ENCODE measurements at places on chromosomes 4 and X.

DNA sequence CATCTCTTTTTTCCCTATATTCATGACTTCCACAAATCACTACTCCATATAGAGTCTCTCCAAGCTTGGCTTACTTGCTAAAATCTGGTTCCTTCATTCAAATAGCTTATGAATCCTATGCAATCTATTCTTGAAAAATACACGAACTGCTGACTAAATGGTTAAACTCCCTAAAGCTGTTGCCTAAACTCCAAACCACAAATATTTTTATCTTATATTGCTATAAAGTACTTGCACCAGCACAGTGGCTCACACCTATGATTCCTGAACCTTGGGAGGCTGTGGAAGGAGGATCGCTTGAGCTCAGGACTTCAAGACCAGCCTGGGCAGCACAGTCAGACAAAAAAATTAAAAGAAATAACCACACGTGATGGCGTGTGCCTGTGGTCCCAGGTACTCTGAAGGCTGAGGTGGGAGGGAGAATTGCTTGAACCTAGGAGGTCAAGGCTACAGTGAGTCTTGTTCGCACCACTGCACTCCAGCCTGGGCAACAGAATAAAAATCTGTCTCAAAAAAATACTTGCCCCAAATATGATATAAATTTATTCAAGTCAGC lies 2.2 kb downstream of the FBXO8 start:
- no peak for DNase-seq

DNA sequence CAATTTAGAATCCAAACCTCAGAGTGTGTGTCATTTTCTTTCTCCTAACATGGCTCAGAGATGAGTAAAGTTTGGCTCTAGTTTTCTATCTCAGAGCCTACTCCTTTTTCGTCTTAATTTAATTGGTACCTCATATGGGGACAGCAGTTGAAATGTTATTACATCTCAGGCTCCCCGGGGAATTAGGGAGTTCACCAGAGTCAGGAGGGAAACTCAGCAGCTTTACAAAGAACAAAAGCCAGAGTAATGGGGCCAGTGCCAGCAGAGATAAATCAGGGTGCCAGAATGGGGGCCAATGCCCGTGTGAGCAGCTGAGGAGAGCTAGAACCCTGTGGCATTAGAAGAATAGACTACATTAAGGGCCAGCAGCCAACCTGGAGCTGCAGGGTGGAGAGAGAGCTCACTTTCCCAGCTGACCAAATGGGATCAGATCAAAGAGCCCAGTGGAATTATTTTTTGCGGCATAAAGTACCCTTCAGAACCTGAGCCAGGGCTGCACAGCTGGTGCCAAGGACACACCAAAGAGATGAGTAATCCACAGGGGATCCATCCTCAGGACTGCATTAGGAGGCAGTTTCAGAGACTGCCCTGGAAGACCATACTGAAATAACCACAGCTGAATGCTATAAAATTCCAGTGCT lies 207.1 kb upstream of the DKK2 start:
- DNase-seq, result peak; percentile 57

DNA sequence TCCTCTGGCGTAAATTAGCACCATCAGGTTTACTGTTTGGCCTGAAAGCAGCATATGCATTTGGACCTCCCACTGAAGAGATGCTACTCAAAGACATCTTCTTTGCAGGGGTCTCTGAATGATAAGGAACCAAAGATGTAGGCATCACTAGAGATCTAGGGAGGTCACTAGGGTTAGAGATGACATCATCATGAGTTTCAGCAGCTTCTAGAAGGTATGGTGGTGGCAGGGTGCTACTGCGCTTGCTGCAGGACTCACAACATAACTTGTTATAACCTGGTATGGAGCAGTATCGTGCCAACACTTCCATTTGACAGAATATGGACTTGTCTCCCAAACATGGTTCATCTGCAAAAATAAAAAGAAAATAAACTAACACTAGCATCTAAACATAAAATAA lies 251.6 kb downstream of the NPFFR2 start:
- DNase-seq, result no peak

DNA sequence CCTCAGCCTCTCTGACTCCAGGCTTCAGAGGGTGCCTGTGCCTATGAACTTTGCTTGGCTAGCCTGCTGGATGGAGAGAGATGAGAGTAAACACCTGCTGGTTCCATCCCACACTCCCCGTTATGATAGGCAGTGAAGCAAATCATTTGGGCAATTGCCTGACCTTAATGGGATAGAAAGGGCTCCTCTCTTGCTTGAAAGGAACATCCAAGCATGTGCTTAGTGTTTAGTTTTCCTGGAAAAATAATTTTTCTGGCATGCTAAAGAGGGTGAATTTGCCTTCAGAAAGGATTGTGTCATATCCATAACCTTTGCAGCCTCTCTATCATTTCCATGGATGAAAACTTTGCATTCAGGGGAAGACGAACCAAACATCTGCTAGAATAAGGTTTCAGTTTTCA lies 10.8 kb downstream of the PLAC1 start:
- no peak for DNase-seq

DNA sequence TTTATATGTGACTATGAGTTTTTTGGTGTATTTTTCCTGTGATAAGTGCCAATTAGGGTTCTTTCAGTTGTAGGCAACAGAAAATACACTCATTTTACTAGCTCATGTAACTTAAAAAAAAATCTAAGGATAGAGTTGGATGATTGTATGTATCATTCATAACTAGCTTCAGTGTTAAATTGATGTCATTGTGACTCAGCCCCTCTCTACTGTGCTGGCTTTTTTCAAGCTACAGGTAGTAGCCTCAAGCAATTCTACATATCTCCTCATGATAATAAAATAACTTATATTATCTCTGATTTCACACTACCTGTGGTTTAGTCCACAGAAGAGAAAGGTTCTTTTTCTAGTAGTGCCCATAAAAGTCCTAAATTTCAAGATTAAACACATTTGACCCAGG lies 11.9 kb downstream of the WDR17 start:
- no peak for DNase-seq

GRCh38 chr4:106738121-106738520 lies 298.0 kb downstream of the DKK2 start:
- no peak for DNase-seq

DNA sequence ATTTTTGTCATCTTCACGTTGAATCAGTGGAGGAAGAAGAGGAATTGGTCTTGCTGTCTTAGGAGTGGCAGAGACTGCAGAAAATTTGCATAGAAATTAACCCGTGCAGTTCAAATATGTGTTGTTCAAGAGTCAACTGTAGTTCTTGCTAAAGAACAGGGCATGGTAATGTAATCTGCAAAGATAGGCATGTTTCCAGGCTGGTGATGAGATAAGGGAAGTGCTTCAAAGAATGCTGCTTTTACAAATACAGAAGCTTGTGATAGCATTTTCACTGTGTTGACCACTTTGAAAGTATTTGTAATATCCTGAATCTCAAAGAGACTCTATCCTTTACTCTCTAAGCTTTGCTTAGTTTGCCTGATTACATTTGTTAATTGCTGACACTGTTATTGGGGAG lies 60.1 kb downstream of the PRRG1 start:
- no peak for DNase-seq
